Muscle of leg (tissue), 16 donors: ENCODE measurements at places on chromosomes 16 and 17.

- peak; percentile 92 for DNase-seq
Observed at GRCh38 chr17:10738521-10739258, 8.9 kb upstream of the TMEM220 start.

DNA sequence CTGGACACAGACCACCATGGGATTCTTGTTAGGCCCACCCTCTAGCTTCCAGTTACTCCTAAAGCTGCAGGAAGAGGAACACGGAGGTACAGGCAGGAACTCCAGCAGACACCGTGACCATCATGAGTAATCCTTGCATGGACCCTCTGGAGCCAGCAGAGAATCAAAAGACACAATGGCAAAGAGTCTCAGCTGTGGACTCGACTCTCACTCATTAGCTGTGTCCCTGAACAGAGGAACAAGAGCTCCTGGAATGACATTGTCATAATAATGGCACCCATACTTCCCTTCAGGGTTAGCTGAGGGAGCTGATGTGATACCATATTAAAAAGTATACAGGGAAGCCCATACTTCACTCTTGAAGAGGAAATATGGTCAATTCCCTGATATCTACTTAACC, 176.3 kb upstream of the ASIC2 start:
- peak; percentile 11 for DNase-seq

DNA sequence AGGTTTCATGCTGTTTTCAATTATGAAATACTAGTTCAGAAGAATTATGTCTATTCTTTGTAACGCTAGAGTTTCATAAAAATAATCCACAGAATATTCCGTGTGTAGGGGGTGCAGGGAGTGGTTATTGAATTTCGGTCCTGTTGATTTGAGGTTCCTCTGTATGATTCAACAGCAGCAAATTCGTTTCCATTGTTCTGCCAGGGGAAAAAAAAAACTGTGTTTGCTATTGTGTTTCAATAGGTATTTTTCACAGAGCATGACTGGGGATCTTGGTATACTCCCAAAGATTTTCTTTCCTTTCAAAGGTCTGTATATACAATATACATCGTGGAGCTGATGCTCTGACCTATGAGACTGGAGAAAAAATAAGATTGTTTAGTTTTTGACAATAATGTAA, 15.8 kb downstream of the SHISA9 start:
- no peak for DNase-seq

DNA sequence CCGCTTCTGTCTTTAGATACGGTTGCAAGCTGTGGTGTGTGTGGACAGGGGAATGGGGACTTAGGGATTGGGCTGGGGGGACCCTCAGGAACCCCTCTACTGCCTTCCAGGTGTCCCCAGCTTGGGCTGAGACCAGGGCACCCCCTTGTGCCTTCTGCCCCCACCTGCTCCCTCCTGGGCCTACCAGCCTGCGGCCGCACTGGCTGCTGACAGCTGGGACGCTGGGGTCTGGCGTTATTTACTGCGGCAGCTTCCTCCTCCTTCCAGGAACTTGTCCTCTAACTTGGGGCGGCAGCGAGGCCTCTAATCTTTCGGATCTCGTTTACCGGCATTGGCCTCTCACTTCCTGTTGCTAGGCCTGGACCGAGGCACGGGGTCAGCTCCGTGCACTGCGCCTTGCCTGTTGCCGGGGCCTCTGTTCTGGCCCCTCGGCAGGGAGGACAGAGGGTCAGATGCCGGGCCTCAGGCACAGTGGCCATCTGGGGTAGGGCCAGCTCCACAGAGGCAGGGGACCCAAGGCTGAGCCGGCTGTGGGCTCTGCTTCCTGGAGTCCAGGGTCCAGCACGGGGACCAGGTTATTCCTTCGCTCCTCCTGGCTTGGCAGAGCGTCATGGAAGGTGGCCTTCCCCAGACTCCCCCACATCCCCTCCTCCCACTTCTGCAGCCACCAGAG, 31.8 kb downstream of the TMEM235 start:
- DNase-seq = peak; percentile 63

DNA sequence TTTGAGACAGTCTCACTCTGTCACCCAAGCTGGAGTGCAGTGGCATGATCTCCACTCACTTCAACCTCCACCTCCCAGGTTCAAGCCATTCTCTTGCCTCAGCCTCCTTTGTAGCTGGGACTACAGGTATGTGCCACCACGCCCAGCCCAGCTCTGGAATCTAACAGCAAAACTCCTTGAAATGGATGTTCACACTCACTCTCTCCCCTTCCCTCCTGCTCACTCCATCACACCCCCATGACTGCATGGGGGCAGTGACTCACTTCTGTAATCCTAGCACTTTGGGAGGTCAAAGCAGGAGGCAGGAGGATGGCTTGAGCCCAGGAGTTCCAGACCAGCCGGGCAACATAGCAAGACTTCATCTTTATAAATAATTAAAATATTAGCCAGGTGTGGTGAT, 11.1 kb upstream of the TFAP4 start:
- no peak for DNase-seq

DNA sequence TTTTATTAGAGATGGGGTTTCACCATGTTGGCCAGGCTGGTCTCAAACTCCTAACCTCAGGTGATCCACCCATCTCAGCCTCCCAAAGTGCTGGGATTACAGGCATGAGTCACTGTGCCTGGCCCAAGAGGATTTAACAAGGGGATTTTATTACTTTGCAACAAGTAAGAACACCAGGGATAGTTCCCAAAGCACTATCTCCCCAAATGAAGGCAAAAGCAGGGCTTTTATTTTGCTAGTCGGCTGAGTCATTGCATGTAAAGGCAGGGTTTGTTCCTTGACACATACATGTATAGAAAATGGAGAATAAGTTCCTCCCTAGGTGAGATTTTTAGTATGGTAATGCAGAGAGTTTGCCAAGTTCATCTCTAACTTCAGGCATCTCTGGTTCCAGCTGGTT, 24.0 kb downstream of the REXO5 start:
- no peak for DNase-seq

DNA sequence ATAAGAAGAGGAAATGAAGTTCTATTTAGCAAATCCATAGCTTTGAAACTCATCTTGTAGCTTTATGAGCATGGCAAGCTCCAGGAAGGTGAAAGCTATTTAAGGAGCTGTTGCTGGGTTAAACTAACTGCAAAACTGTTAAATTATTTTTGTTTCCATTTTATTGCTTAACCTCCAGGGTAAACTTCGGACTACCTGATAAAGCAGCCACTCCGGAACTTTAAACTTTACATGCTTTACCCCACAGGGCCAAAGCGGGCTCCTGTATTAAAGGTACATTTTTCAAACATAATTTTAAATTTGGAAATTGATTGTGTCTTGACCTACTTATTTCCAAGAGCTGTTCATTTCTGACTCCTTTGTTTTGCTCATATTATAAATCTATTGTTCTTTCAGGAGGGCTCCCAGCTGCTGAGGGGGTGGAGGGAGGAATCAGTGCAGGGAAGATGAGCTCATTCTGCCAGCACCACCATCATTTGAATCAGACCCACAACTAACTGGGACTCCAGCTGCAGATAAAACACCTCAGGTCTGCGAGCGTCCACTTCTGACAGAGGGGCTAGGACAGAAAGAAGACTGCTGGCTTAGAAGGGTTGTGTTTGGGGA, 157.9 kb downstream of the IRX3 start:
- no peak for DNase-seq

- DNase-seq = peak; percentile 75
Observed at GRCh38 chr17:9331279-9332131, 244.1 kb downstream of the STX8 start.

DNA sequence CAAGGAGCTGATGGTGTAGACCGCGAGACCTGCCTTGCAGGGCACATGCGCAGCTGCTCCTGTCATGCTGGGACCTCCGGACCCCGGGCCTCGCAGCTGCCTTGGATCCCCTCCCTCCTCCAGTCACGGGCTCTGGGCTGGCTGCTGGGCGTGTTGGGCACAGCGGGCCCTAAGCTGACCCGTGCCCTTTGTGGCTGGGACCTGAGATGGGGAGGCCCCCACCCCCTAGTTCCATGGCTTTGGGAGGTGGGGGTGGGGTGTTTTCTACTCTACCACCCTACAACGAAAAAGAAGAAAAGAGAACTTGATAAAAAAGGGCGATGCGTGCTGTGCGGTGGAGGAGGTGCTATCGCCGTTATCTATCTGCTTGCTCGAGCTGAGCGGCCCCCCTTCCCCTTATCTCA, 14.5 kb downstream of the ZFPM1 start:
- DNase-seq = peak; percentile 33

DNA sequence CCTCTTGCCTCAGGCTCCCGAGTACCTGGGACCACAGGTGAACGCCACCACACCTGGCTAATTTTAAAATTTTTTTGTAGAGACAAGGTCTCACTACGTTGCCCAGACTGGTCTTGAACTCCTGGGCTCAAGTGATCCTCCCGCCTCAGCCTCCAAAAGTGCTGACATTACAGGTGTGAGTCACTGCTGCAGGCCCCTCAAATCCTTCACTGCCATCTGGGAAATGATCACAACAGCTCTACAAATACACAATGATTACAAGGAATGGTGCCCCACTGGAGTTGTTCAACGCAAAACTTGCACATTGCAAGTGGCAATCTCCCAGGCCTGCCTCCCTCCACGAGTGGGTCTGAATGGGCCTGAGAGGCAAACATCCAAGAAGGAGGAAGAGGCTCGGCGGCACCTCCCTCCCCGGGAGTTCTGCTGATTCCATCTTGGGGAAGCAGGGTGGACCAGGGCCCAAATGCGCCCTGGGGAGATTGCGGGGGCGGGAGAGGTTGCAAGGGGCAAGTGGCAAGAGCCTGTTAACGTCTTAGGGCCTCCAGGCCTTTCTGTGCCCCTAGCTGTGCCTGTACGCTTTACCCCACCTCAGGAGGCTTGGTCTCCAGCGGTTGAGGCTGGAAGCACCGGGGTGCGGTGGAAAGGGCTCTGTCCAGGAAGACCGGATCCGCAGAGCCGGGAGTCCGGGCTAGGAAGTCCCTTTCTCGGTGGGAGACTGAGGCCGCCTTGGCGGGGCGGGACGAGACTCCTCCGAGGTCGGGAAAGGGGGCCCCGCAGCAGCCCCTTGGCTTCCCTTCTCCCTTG, 656 bp upstream of the IGFBP4 start:
- DNase-seq = peak; percentile 59

DNA sequence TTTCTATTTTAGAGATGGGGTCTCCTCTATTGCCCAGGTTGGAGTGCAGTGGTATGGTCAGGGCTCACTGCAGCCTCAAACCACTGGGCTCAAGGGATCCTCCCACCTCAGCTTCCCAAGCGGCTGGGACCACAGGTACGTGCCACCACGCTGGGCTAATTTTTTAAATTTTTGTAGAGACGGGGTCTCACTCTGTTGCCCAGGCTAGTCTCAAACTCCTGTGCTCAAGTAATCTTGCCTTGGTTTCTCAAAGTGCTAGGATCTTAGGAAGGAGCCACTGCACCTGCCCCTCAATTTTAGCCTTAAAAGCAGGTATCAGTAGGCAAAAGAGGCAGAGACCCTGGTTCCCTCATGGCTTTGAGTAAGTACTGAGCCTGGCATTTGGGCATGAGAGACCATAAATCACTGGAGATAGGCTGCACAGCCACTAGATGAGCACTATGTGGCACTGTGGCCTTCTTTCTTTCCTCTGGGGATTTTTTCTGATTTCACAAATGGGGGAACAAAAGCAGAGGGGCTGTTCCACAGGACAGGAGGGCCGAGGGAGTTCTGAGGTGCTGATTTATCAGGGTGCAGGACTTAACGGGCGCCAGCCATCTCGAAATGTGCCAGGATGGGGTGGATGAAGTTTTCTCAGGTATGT, 82.2 kb downstream of the PLXDC1 start:
- peak; percentile 39 for DNase-seq

- no peak for DNase-seq
Observed at GRCh38 chr17:59623151-59623550, 3.5 kb downstream of the CLTC start.

- peak; percentile 63 for DNase-seq
Observed at GRCh38 chr16:85028685-85029407, 1.3 kb downstream of the KIAA0513 start.

GRCh38 chr17:9239793-9240658, 218.7 kb downstream of the NTN1 start:
- DNase-seq = peak; percentile 87

GRCh38 chr17:395179-395578, 42.6 kb upstream of the RPH3AL start:
- no peak for DNase-seq

DNA sequence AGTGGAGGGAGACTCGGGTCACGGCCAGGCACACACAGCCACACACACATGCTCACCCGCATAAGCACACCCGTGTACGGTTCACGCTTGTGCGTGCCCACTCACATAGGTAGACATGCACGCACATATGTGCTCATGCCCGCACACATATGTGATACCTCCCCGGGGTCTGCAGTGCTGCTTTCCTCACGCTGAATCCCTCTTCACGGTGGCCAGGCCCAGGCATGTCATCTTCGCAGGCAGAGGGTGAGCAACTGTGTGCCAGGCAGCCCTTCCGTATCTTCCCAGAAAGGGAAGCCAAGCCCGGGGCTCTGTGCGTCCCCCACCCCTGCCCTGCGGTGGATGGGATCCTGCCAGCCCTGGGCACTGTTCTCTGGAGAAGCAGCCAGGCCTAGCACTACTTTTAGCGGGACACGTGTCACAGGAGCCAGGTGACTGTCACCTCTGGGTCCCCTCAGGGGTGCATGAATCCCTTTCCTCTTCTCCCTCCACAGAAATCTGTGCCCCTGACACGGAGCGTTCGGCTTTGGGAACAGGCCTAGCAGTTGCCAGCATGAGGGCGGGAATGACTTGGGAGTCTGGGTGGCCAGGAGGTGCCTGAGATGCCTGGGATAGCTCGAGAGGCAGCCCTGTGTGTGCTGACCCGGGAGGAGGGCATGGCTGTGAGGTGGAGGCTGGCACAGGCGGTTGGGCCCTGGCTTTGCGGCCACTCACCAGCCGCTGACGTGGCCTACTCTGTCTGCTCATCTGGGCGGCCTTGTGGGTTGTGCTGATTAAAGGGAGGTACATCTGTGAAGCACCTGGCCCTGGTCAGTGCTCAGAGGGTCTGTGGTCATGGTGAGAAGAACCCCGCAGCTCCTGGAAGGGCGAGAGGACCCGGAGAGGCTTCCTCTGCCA, 47.5 kb downstream of the BAIAP2 start:
- no peak for DNase-seq

- DNase-seq = peak; percentile 98
Observed at GRCh38 chr17:71975331-71975801, 145.5 kb upstream of the SOX9 start.

DNA sequence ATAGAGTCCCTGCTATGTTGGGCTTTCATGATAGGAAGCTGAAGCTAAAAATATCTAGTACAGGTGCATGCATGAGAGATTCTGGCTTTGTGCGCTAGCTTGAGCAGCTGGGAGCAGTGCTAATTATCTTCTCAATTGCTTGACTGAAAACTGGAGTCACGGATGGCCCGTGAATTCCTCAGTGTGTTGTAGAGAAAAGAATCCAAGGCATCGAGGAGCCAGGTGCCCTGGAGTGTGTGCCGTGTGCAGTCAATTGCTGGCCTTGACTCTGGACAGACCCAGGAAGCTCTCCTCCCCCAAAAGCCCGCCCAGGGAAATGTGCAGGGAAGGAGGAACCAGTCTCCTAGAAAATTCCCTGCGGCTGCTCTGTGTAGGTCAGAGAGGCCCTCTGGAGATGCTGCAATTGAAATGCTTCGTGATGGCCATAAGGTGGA, 14.2 kb downstream of the LGALS3BP start:
- DNase-seq = peak; percentile 45

DNA sequence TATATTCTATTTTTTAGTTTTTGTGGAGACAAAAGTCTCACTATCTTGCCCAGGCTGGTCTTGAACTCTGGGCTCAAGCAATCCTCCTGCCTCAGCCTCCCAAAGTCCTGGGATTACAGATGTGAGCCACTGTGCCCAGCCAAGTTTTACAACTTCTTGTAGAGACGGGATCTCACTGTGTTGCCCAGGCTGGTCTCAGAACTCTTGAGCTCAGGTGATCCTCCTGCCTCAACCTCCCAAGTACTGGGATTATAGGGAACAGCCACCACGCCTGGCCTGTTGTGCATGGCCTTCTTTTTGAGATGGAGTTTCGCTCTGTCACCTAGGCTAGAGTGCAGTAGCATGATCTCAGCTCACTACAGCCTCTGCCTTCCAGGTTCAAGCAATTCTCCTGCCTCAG, 6.2 kb upstream of the CENPT start:
- no peak for DNase-seq
